Glomerular endothelial cell (primary cell): ENCODE measurements at places on chromosomes 7 and 10. TPM values are rescaled to one million over a fixed set of nuclear protein-coding genes. Genes with fewer than 3 reads are reported as not detected.

The SPDYE1 gene
- total RNA-seq = not detected in 2 replicates

The CCL24 gene
- total RNA-seq = not detected in 2 replicates

The C10orf53 gene
- total RNA-seq = not detected in 2 replicates

- no peak for DNase-seq
Observed at GRCh38 chr10:17561111-17561510, 56.1 kb downstream of the HACD1 start.

DNA sequence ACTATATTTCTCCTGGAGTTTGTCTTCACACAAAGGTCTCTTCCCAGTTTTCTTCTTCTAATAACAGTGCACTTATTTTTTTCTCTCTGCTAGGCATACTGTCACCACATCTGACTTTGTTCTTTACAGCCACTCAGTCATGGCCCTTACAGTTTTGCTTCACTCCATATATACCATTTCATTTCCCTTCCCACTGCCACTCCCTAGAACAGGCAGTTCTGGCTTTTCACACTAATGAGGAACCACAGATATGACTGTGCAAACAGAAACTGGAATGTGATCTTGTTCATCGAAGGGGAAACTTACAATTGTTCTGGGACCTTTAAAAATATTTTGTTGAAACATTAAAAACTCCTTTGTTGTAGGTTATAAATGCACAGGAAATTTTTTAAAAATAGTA is 67.3 kb downstream of the EPDR1 start:
- DNase-seq = no peak

GRCh38 chr10:96269438-96270300 is 1.7 kb downstream of the BLNK start:
- DNase-seq = no peak

DNA sequence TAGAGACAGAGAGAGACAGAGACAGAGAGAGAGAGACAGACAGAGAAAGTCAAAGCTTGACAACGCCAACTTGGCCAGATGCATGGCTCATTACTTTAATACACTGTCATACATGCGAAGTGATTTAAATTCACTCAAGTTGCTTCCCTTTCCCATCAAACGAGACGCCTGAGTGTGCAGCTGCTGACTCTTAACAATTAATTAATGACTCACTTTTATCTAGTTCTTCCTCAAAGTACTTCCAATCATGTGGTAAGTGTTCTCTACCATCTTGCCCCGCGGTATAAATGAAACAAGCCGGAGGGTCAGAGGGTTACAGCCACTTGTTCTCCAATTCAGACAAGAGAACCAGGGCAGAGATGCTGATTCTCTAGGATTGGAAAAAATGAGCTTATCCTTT is 90.8 kb downstream of the SFMBT2 start:
- no peak for DNase-seq

DNA sequence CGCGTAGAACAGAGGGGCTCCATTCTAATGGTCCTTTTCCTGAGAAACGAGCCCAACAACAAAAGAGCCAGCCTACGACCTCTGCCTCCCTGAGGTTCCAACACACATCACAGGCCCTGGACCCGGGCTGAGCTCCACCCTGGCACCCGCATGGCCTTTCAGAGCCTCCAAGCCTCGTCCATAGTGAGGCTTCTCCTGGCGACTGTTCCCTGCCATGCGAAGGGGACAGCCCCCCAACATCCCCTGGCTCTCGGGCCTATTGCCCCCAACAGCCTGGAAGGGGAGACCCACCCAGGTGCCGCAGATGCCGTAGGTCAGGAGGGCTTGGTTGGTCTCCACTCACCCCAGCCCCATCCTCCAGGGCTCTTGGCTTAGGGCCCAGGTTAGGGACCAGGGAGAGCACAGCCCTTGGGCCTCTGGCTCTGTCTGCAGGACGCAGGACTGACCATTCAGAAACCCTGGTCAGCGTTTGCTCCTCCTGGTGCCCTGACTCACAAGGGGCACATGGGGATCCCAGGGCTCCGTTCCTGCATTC is 91.5 kb downstream of the TCERG1L start:
- DNase-seq = no peak

GRCh38 chr7:122633472-122633871 is 65.4 kb downstream of the RNF133 start:
- no peak for DNase-seq

- no peak for DNase-seq
Observed at GRCh38 chr7:54833001-54833467, 74.0 kb upstream of the SEC61G start.
